ENCODE measurements at places on chromosomes 4 and X.

DNA sequence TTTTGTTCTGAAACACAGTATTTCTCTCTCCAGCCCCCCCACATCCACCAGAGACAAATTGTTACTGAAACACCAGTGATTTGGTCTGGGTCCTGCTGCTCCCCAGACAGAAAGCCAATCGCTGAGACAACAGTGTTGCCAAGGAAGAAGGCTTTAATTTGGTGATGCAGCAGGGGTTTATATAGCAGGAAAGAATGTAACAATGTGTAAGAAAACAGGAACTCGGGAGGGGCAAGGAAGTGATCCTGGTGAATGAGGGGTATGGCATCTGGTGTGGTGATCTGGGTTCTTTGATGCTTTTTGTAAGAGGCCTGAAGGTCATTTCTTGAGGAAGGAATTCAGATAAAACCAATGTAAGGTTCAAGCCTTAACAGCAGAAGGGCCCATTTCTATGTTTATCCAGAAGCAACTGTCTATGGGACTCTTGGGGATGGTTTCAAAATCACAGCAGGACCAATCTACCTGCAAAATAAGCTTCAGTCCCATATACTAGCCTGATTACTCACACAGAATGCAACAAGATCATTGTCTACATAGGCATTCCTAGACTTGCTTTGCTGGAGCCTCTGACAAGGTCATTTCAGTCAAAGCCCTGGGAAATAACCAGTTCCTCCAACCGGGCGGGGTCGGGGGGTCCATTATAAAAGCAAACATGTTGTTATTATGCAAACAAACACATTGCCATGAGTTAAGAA, 445.2 kb upstream of the ZFP42 start:
- H3K27me3 ChIP-seq = no peaks in the 10 kb centered on the region
- H3K36me3 ChIP-seq = no peaks in the 10 kb centered on the region
- H3K27ac ChIP-seq = no peak overlapping the region
- no peak for DNase-seq

DNA sequence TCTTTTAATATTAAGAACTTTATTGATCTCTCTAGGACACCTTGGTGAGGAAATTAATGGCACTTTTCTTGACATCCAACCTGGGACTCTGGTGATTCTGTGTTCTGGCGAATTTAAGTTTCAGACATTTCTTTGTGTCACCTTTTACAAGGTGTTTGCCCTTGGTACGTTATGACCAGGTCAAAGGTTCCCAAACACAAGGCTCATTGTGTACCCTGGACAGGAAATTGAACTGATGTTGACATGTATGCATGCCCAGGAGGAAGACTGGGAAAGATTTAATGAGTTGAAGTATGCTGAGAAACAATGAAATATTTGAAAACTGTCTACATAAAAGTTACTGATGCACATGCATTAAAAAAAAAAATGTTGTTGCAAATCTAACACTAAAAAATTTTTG, 22.1 kb downstream of the NIPAL1 start:
- peaks cover 3% of the 10 kb centered on the region for H3K27me3 ChIP-seq
- no peak for DNase-seq
- no peak overlapping the region for H3K4me3 ChIP-seq
- H3K36me3 ChIP-seq = peaks cover 29% of the 10 kb centered on the region
- peaks cover 69% of the 10 kb centered on the region for H3K4me1 ChIP-seq

- peaks cover 9% of the 10 kb centered on the region for H3K4me1 ChIP-seq
- no peak overlapping the region for H3K27ac ChIP-seq
- DNase-seq = no peak
- no peaks in the 10 kb centered on the region for H3K36me3 ChIP-seq
- no peak overlapping the region for H3K4me3 ChIP-seq
These were observed 253.8 kb downstream of the QDPR start for GRCh38 chr4:17258106-17258505.

- no peaks in the 10 kb centered on the region for H3K36me3 ChIP-seq
- no peak overlapping the region for H3K27ac ChIP-seq
These were observed 10.1 kb downstream of the RADX start for GRCh38 chrX:106621836-106622235.

DNA sequence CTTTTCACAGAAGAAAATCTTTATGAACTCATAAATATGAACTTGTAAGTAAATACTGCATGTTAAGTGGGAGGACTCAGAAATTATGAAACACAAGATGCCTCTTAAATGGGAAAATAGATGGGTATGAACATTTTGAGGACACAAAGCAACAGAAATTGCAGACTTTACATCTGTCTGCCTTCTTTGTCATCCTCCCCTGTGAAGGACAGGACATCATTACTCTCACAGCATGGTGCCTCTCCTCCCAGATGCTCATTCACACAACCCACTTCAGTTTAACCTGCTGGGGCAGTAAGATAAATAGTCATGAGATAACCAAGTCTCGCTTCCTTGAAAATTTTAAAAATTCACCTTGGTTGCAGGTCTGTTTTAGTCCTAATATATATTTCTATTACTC, 144.5 kb downstream of the APBB2 start:
- H3K4me1 ChIP-seq = no peaks in the 10 kb centered on the region
- no peaks in the 10 kb centered on the region for H3K36me3 ChIP-seq

GRCh38 chrX:16076834-16077233, 46.5 kb upstream of the GRPR start:
- no peak overlapping the region for H3K4me3 ChIP-seq
- no peaks in the 10 kb centered on the region for H3K4me1 ChIP-seq
- no peak overlapping the region for H3K27ac ChIP-seq
- H3K36me3 ChIP-seq = no peaks in the 10 kb centered on the region

All from activated naive CD8-positive, alpha-beta T cell treated with anti-CD3 and anti-CD28 coated beads for 36 hours (primary cell).